ENCODE measurements at places on chromosomes 1 and 21. TPM values are rescaled to one million over a fixed set of nuclear protein-coding genes. Genes with fewer than 3 reads are reported as not detected.

Gene PGLYRP4
- not detected for total RNA-seq

Gene PRELP
- not detected for total RNA-seq

Gene SAMD13
- 1.7 TPM for total RNA-seq

DNA sequence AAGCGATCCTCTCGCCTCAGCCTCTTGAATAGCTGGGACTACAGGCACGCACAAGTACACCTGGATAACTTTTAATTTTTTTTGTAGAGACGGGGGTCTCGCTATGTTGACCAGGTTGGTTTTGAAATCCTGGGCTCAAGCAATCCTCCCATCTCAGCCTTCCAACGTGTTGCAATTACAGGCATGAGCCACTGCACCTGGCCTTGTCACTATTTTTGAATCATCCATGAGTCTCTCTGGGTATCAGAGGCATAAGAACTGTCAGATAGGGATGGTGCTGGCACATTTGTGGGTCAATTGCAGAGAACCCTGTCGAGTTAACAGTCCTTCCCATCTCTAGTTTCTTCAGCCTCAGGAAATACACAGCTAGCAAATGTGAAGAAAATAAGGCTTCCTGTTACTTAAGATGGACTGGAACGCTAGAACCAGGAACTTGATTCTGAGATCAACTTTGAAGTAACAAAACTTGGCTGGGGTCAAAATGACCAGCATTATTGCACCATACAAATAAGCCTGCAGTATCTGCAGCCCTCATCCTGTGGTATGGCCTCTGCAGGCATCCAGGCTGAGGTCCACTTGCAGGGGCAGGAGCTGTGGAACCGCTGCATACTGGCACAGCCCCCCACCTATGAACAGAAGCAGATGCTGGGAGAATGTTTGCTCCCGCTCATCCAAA lies 124.3 kb upstream of the GADD45A start:
- peaks cover 5% of the 10 kb centered on the region for H3K4me1 ChIP-seq
- no peak overlapping the region for H3K27ac ChIP-seq
- DNase-seq: no peak
- H3K27me3 ChIP-seq: no peaks in the 10 kb centered on the region

DNA sequence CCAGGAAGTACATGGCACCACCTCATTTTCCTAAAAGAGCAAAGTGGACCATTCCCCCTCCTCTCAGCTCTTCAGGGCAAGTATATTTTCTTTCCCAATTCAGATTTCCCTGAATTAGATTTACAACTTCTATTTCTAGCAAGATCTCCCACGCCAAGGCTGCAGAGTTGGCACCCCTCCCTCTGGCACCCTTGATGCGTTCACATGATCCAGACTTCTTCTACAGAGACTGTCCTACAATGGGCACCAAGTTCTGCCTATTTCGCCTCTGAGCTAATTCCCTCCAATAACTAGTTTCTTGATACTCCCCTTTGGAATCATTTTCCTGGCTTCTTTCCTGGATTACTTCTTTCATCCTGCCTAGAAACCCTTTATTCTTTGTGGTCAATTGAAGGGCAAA lies 122.0 kb downstream of the CDC7 start:
- no peaks in the 10 kb centered on the region for H3K4me1 ChIP-seq
- no peak overlapping the region for H3K4me3 ChIP-seq
- no peak for DNase-seq

- H3K4me1 ChIP-seq: no peaks in the 10 kb centered on the region
- H3K36me3 ChIP-seq: no peaks in the 10 kb centered on the region
- H3K27ac ChIP-seq: no peak overlapping the region
- no peaks in the 10 kb centered on the region for H3K27me3 ChIP-seq
- no peak overlapping the region for H3K4me3 ChIP-seq
These were observed 7.0 kb upstream of the SMCP start for GRCh38 chr1:152870831-152871730.

GRCh38 chr1:112790920-112791722 lies 76.0 kb upstream of the PPM1J start:
- no peak overlapping the region for H3K27ac ChIP-seq
- peaks cover 13% of the 10 kb centered on the region for H3K4me1 ChIP-seq
- no peak overlapping the region for H3K4me3 ChIP-seq
- no peaks in the 10 kb centered on the region for H3K27me3 ChIP-seq
- no peaks in the 10 kb centered on the region for H3K36me3 ChIP-seq
- DNase-seq: no peak

- no peaks in the 10 kb centered on the region for H3K36me3 ChIP-seq
- H3K27me3 ChIP-seq: no peaks in the 10 kb centered on the region
- peak; percentile 94 for DNase-seq
- no peaks in the 10 kb centered on the region for H3K4me1 ChIP-seq
- H3K27ac ChIP-seq: no peak overlapping the region
- H3K4me3 ChIP-seq: no peak overlapping the region
These were observed 586 bp downstream of the CHI3L2 start for GRCh38 chr1:111227851-111228747.

GRCh38 chr1:205274041-205274691 lies 46.4 kb downstream of the TMCC2 start:
- no peaks in the 10 kb centered on the region for H3K27me3 ChIP-seq
- no peak overlapping the region for H3K4me3 ChIP-seq
- no peak overlapping the region for H3K27ac ChIP-seq
- peaks cover 4% of the 10 kb centered on the region for H3K4me1 ChIP-seq
- no peak for DNase-seq

Measured in cardiac muscle cell (in vitro differentiated cells and primary cell).